ENCODE measurements at places on chromosomes 5 and 9. TPM values are rescaled to one million over a fixed set of nuclear protein-coding genes. Genes with fewer than 3 reads are reported as not detected.

- DNase-seq = no peak
These were observed 18.1 kb upstream of the SSBP2 start for GRCh38 chr5:81768935-81769452.

DNA sequence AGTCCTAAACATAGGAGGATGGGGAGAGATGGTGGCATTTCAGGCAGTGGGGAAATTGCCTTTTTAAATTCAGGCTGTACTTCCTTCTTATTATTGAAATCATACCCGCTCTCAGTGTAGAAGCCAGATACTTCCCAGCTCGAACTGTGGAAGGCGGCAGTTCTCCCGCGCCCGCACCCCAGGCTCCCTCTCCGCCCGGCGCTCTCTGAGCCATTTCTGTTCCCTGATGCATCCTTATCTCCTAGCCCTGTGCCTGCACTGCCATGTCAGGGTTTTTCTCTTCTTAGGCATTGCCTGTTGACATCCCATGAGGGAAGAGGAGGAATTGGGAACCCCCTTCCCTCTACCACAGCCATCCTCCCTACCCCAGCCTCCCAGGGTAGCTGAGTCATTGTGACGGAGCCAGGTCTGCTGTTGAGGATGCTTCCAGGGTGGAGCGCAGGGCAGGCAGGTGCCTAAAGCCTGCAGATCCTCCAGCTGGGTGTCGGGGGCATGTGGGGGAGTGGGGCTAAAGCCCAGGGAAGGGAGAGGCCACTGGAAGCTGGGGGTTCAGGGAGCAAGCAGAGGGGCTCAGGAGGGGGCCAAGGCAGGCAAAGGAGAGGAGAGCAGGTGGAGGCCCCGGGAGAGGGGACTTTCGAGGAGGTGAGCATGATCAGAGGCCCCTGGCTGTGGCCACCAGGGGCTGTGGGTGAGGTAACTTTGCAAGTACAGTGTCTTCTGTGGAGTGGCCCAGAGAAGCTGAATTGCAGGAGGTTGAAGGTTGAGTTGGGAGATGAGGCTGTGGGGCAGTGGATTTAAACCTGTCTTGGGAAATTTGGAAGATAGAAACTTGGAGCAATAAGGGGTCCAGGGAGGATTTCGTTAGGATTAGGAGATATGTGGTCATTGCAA is 16.2 kb downstream of the LAMC3 start:
- DNase-seq = no peak

DNA sequence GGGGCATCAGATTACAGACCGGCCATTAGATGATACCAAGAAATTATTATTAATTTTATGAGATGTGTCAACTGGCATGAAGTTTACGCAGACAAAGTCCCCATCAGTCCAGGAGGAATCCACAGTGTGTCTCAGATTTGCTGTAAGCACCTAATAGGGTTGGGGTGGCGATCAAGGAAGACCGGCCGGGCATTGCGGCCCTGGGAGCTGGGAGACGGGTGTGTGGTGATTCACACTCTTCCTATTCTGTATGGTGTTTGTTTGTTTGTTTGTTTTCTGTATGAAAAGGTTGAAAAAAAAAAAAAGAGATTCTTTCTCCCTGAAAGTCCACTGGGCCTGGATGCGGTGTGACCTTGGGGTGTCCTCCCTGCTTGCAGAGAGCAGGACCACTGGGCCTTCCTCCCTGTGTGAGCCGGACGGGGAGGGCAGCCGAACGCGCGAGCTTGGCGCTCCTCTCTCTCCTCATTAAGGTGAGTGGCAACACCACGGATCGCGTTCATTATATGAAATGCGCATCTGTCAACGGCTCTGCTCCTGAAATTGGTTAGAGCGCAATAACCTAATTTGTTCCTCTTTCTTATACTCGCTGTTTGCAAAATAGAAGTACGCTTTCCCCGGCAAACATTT is 15.1 kb downstream of the RASGEF1C start:
- DNase-seq = no peak

- no peak for DNase-seq
These were observed 72.3 kb upstream of the NIPAL4 start for GRCh38 chr5:157387683-157388093.

DNA sequence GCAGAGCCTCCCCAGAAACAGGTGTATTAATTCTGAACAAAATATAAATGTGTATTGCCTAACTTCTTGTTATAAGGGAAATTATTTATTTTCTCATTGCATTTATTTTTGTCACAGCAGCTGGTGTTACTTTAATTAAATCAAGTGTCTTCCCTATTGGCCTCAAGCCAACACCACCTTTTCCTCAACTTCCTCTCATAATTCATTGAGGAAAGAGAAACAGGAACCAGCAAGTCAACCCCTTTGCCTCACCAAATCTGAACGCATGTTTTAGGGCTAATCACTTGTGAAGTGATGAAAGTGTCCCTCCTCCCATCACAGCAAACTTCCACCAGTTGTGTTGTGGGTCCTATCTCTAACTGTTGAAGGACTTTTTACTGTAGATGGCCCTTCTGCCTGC is 73.1 kb downstream of the DIRAS2 start:
- no peak for DNase-seq

DNA sequence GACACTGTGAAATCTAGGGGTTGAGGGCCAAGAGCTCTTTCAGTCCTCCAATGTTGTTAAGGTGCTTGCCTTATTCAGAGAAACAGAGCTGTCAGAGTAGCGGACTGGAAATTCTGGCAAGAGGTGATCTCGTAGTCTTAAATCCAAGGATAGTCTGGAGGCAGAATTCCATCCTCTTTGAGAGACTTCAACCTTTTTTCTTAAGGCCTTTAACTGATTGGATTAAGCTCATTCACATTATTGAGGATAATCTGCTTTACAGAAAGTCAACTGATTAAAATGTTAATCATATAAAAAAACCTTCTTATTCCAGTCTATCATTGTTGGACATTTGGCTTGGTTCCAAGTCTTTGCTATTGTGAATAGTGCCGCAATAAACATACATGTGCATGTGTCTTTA is 243.1 kb upstream of the COX7C start:
- no peak for DNase-seq

DNA sequence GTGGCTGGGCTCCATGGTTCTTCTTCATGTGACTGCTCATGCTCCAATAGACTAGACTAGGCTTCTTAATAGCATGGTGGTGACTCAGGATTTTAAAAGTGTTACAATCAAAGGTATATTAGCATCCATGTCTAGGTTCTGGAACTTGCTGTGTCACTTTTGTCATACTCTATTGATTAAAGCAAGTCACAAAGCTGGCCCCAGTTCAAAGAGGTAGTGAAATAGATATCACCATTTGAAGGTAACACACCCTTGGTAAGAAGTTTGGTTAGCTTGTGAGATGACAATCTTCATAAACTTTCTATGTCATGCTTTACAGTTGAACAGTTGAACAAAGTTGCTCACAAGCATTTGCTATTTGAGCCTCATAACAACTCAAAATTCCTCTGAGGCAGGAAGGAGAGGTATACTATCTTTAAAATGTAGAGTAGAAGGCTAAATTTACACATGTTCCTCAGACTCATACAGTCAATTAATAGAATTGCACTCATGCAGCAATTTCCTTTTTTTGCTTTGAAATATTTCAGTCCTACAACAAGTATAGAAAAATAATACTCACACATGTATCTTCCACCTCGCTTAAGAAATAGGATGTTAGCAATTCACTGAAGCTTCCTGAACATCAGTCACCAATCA is 56.8 kb upstream of the TMEM252 start:
- no peak for DNase-seq

DNA sequence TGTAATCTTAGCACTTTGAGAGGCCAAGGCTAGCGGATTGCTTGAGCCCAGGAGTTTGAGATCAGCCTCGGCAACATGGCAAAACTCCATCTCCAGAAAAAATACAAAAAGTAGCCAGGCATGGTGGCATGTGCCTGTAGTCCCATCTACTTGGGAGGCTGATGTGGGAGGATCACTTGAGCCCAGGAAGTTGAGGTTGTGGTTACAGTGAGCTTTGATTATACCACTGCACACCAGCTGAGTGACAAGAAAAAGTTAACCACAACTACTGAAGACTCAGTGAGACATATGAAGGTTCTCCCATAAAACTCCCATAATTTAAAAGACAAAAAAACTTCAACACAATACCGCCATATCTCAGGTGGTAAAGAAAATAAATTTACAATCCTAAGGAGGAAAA is 98.0 kb downstream of the NR6A1 start:
- no peak for DNase-seq

GRCh38 chr5:42720251-42720650 is 36.4 kb upstream of the CCDC152 start:
- DNase-seq = no peak

- no peak for DNase-seq
These were observed 65.0 kb upstream of the ABL1 start for GRCh38 chr9:130770093-130770492.

DNA sequence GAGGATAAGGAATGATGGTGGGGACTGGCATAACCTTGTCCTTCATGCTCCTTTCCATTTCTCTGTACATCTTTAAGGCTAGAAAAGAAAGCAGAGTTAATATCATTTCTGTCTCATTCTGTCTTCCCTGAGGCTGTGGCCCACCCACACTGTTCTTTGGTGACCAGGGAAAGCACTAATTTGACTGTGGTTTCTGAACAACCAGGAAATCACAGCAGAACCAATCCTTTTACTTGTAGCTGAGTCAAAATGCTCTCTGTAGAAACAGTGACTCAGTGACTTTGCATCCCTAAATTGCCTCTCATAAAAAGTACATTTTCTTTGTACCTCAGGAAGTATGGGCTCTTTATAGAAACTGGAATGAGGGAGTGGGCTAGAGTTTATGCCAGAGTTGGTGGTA is 28.1 kb downstream of the IL33 start:
- DNase-seq = no peak

GRCh38 chr5:160970605-160971191 is 118.7 kb upstream of the ATP10B start:
- no peak for DNase-seq

DNA sequence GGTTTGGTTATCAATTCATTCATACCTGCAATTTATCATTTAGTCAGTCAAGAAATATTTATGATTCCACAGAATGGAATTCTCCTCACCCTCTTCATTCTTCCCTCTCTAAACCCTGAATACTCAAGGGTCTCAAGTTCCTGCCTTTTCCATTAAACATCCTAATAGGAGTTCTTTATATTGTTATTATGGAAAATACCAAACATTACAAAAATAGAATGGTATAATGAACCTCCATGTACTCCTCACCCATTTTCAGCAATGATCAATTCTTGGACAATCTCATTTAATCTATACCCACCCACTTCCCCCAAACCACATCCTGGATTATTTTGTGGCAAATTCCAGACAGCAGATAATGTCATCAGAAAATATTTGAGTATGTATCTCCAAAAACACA is 74.5 kb downstream of the ADAMTS12 start:
- no peak for DNase-seq

- no peak for DNase-seq
These were observed 158.6 kb upstream of the DMRT1 start for GRCh38 chr9:682633-683508.

GRCh38 chr9:121194730-121195129 is 6.9 kb downstream of the RAB14 start:
- no peak for DNase-seq

Gene NDOR1
- 39.4 TPM for total RNA-seq

Gene CEL
- 3.5 TPM for total RNA-seq

Gene PTGER4
- total RNA-seq = not detected

Gene ZNF484
- 13.3 TPM for total RNA-seq

Gene CMYA5
- total RNA-seq = 0.73 TPM

Gene CCDC180
- total RNA-seq = 10.1 TPM

Gene KLHL3
- 9.4 TPM for total RNA-seq

Gene AK1
- 39.6 TPM for total RNA-seq
